ENCODE measurements at places on chromosomes 5 and 9.

- no peak for DNase-seq
Observed at GRCh38 chr5:151556806-151557205, 34.3 kb downstream of the FAT2 start.

GRCh38 chr5:116847960-116848359, 273.3 kb upstream of the SEMA6A start:
- no peak for DNase-seq

- no peak for DNase-seq
Observed at GRCh38 chr5:61621202-61621650, 289.2 kb downstream of the ZSWIM6 start.

DNA sequence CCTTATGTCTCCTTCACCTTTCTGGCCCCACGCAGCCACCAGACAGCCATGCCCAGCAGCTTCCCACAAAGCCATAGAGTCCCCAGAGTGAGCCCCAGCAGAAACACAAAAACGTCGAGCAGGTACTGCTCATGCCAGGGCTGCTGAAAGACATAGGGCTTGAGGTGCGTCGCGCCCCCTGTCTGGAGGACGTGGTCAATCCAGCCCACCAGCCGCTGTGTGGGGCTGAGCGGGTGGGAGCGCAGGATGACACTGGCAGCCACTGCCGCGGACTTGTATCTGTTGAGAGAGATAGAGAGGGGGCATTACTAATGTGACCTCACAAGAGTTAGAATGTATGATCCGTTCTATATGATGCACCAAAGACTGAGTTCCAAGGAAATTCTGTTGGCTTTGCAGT, 31.0 kb downstream of the UGT3A2 start:
- DNase-seq = no peak

GRCh38 chr5:165400086-165400485, 1894.7 kb downstream of the MAT2B start:
- no peak for DNase-seq

DNA sequence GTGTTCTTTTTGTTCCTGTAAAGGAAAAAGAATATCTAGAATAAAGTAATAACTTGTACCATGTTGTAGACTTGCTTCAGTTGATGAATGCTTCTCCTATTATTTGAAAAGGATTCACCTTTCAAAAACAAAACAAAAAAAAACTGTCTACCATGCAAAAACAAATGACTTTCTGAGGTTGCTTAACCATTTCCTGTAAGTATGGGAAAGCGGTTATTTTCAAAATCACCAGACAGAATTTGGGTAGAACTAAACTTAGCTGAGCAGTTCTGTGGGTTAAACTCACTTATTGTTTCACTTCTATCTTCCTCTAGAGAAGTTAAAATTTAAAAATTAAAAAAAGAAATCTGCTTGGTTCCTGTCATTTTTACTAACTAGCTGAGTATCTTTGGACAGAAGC, 25.2 kb downstream of the LNPEP start:
- DNase-seq = no peak

DNA sequence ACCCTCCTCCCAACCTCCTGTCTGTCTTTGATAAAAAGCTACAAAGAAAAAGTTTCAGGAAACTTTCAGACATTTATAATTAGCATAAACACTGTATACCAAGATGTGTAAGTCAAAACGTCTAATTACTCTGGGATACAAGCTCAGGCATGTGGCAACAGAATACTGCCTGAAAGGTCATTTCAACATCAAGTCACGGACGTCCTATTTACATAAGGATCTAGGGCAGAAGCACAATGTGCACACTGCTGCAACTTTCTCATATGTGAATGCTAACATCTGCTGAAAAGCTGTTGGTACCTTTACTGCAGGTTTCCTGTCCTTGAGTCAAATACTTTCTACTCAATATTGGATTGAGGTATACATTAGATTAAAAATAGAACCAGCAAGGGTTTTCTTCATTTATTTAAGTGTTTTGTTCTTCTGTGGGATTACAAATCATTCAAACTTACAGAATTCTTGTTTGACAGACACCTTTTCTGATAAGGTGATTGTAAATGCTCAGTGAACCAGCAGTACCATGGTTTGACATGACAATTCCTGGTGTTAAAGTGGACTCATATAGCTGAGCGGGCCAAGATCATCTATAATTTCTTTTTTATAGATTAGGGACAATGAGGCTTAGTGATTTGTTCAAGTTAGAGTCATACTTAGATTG, 36.8 kb downstream of the ELL2 start:
- no peak for DNase-seq

DNA sequence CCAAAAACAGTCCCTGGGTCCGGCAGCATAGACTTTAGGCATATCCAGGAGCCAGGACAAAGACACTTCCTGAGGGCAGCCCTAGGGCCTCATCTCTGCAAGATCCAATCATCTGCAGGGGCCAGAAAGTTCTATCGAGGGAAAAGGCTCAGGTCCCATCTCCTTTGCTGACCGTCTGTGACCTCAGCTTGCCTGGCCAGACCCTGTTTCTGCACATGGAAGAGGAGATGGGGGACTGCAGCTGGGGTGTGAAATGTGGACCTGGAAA, 51.0 kb upstream of the FCN1 start:
- DNase-seq = no peak

GRCh38 chr5:61941637-61942036, 364.4 kb upstream of the KIF2A start:
- DNase-seq = no peak

DNA sequence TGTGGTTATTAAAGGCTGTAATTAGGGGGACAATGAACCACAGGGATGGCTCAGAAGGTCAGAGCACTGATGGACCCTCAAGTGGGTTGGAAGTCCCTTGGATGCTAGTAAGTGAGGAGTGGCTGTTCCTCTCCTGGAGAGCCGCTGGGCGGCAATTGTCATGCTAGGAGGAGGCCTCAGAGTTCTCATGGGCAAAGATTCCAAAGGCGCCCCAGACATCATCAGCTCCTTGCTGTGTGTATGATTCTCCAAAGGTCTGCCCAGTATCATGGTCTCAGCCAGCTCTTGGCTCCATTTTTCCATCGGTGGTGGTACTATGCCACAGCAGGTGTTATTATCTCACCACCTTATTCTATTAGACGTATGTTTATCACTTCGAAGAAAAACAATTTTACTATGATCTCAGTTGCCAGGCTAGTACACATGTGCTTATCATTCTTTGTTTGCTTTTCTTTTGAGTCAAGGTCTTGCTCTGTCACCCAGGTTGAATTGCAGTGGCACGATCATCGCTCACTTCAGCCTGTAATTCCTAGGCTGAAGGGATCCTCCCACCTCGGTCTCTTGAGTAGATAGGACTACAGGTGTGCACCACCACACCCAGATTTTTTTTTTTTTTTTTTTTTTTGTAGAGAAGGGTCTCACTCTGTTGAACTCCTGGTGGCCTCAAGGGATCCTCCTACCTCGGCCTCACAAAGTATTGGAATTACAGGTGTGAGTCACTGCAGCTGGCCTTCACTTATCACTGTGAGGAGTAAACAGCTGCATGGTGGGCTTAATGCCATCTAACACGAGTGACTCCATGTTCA, 46.8 kb downstream of the EXOSC2 start:
- no peak for DNase-seq

DNA sequence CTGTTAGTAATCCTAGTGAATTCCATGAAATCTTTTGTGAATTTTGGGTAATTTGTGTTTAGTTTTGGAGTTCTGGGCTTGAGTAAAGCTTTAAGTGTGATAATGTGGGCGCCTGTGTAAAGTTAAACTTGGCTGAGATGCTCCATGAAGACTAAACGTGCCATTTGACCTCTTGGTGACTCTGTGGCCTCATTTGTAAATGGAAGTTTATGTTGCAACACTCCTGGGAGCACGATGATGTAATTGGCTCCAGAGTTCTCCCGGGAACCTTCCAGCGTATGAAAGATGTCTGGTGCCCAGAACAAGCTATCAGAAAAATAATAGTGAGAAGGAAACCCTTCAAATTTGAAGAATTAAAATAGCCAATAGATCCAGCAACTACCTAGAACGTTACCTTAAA, 981.2 kb downstream of the TLE4 start:
- no peak for DNase-seq

- no peak for DNase-seq
Observed at GRCh38 chr5:129141696-129142095, 47.1 kb downstream of the ISOC1 start.

DNA sequence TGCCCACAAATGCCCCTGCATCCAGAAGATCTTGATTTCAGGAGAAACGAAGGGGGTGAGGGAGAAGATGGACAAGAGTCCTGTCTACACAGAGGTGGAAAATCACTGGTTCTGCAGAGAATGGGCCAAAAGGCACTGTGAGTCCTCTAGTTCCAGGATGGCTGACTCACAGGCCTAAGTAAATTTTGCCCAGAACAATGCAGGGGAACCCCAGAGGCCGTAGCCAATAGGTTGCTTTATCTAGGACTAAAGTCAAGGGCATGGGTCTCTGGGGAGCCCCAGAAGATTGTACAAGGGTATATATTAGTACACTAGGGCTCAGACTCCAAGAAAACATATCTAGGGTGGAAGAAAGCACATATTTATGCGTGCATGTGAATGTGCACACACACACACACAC, 98.0 kb downstream of the SLIT3 start:
- DNase-seq = no peak

- no peak for DNase-seq
Observed at GRCh38 chr9:126309427-126310189, 17.0 kb upstream of the MVB12B start.

DNA sequence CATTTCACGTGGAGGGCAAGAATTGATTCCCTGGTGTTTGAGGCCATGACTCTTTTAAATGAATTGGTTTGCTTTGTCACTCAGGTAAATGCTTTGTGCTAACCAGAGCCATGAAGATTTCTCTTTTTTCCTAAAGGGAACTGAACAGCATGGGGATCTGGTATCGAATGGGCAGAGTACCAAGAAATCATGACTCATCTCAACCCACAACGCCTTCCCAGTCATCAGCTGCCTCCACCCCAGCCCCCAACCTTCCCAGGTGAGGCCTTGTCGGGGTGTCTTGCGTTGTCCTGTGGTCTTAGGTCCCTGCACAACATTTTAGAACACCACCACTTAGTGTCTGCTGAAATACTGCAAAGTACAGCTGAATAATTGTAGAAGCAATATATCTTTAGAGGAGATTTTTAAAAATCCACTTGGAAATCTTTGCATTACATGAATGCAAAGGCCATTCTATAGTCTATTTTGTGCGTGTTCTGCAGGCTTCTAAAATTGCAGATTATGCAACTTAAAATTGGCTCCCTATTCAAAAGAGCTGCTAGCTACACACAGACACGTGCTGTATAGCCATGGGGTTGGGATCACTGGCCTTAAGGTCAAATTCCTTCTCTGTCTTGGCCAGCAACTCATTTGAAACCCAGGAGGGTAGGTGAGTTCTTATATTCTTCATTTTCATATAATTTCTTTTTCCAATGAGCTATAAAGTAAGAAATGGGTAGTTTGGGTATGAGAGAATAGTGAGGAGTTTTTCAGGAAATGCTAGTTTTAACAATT, 69.0 kb downstream of the MVB12B start:
- no peak for DNase-seq

DNA sequence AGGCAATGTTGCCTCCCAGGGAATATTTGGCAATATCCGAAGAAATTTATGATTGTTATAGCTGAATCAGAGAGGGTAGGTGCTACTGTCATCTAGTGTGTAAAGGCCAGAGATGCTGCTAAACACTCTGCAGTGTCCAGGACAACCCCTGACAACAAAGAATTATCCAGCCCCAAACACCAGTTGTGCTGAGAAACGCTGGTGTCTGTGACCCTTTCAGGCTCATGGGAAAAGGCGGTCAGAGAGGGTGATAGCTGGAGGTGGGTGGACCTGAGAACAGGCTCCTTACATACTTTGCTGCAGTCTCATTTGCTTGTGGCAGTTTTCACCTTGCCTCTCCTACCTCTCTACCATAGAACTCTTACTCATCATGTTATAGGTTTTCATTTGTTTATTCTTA, 295.3 kb upstream of the DMRT1 start:
- no peak for DNase-seq

DNA sequence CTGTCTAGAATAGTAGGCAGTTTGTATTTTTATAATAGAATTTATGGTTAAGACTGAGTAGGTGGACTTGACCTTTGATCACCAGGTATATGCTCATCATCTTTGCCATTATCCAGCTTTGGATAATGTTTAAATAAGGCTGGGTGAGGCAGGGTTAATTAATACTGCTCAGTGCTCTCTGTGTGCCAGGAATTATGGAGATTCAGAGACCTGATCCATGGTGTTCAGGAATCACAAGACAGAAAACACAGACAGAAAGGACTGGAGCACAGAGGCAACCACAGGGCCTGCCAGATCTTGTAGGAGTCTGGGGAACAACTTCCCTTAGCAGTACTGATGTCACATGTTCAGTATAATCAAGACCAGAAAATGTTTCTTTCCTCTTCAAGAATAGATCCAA, 186.3 kb upstream of the ADCY2 start:
- no peak for DNase-seq

GRCh38 chr5:110784901-110785300, 46.1 kb downstream of the SLC25A46 start:
- DNase-seq = no peak

DNA sequence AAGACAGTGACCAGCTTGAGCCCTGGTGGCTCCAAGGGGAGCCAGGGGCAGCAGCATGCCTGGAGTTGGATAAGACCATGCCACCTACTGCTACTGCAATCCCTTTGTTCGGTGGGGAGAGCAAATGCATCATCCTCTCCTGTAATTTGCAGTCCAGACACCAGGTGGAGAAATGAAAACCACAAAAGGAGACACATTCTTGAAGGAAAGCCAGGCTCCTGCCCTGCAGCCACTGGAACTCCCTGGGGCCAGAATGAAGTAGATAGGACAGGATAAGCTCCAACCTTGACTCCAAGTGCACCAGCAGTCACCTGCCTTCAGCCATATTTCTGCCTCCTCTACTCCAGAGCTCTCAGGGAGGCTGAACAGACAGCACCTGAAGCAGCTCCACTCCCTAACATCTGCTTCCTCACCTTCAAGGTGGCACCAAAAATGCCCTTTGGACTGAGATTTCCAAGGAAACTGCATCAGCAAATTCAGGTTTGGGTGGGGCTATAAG, 65.1 kb upstream of the IQGAP2 start:
- no peak for DNase-seq

- DNase-seq = no peak
Observed at GRCh38 chr5:78187172-78187571, 107.3 kb downstream of the AP3B1 start.

DNA sequence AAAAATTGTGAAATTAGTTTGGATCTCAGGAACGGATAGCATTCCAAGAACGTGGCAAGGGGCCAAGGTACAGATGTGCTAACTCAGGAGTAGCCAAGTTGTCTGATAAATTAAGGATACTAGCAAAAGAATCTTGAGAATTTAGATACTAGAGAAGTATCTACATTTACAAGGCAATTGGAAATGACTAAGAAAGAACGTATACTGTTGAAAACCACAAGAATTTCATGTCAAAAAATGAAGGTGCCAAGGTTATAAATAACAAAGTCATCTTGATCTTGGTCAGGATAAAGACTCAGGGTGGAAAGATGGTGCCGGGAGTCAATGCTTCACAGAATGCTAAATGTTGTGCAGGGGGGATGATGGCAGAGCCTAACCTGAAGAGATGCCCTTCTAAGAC, 19.2 kb downstream of the CAPSL start:
- no peak for DNase-seq

GRCh38 chr9:77975036-77975435, 56.6 kb downstream of the GNAQ start:
- DNase-seq = no peak

GRCh38 chr5:59366784-59367183, 526.7 kb downstream of the PDE4D start:
- no peak for DNase-seq

- DNase-seq = no peak
Observed at GRCh38 chr9:70983723-70984295, 137.6 kb downstream of the TRPM3 start.
